ENCODE measurements at places on chromosomes 5 and 9.

- no peak for DNase-seq
Observed at GRCh38 chr5:125262782-125263181, 516.3 kb upstream of the ZNF608 start.

DNA sequence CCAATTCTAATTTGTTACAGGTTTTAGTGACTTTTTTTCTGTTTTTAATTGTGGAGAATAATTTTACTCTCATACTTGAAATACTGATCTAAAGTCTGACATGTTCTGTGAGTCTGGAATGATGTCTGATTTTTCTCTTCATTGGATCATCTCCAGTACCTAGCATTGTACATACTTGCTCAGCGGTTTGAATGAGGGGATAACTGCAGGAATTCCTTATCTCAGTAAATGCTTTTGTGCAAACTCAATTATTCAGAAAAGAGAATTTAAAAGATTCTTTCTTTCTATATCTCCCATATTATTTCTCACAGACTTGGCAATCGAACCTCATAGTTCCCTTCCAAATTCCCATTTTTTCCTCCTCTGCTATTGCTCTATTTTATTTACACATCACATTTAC lies 397.9 kb upstream of the SGCD start:
- DNase-seq: no peak

DNA sequence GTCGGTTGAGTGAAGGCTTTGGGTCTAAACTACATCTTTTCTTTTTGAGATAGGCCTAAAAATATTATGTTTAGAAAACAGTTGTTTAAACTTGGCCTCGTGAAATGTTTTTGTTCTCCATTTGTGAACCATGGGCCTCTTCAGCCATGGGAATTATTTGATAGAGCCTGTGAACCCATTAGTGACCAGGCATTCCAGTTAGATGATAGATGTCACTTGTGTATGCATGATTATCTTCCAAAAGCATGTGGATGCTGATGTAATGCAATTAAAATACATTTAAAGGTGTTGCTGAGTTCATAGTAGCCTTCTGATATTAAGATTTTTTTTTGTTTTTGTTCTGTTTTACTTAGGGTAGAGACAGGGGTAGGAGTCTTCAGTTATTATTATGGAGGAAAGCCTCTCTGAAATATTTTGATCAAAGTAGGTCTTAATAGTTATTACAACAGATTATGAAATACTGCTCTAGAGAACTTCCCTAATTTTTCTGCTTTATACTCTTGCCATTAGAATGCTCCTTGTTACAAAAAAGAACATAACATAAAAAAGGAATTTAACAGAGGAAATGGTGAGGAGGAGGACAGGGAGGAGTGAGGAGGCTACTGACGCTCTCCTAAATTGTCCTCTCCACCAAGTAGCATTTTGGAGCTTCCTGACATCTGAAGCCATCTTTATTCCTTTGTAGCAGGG lies 32.9 kb downstream of the CPEB4 start:
- no peak for DNase-seq

GRCh38 chr9:14661421-14662059 lies 31.7 kb downstream of the ZDHHC21 start:
- DNase-seq: no peak

GRCh38 chr5:140821375-140822280 lies at the start of gene PCDHA5:
Gene PCDHA5, plus strand, starts transcription at chr5:140821613.
- DNase-seq: no peak

DNA sequence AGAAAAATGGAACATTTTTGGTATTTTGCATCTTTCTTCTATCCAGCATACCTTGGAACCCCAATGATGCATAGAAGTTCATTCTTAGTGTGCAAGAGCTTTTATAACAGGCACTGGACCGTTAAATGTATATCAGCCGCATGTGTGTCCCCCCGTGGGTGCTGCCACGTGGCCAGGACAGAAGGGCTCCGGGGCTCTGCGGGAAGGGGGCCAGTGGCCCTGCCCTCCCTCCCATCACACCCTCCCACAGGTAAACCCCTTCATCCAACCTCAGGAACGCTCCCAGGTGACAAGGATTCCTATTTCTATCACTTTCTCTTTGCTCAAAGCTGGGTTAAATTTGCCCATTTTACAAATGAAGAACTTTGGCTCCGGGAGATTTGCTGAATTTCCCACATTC lies 393.4 kb upstream of the IRX4 start:
- DNase-seq: no peak

All from activated CD8-positive, alpha-beta memory T cell treated with anti-CD3 and anti-CD28 coated beads for 1 hour (primary cell).